Hepatic stellate cell (primary cell): ENCODE measurements at places on chromosomes 2 and 18.
A peak's percentile ranks its signal among the peaks of the same experiment; 100 is the strongest.

DNA sequence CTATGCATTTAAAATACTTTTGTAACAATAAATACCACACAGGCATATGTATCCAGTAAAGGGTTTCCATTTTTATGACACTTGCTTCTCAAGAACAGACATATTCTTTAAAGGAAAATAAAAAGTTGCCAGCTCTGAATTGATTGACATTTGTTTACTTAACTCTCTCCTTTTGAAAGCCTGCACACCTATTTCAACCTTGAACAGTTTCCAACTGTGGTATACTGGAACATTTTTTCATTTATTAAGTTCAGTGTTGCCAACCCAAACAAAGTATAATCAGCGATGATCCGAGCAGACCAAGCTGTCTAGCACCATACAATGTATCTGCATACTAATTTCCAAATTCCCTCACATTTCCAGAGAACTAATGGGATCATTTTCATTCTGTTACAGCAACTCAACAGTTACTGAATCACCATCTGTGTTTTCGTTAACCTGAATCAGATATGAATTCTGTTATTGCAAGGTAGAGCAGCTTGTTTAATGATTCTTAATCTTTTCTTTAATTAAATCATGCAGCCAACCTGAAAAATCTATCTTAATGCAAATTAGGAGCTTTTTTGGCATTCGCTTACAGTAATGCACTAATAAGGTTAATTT is 725.5 kb upstream of the ZEB2 start:
- DNase-seq, result no peak

- no peak for DNase-seq
Measured at GRCh38 chr2:218744615-218745014, 34.0 kb downstream of the TTLL4 start.

DNA sequence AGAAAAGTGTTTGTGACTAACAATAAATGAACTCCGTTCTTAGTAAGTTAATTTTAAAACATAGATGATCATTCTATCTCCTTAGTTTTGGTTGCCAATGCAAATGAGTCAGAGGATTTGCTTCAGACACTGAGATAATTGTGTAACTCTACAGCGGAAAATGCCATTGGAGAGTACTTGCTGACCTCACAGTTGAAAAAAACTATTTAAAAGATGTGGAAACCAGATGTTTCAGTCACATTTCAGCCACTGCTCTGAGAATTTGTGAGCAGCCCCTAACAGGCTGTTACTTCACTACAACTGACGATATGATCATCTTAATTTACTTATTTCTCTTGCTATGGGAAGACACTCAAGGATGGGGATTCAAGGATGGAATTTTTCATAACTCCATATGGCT is at the start of gene TNFAIP6:
Gene TNFAIP6, plus strand, starts transcription at position 234 of the 400 bp plus-strand sequence. Its CDS starts 75 bp downstream, at position 309.
- peak; percentile 72 for DNase-seq

GRCh38 chr2:109376115-109376514 is 237.7 kb downstream of the SEPTIN10 start:
- peak; percentile 38 for DNase-seq

DNA sequence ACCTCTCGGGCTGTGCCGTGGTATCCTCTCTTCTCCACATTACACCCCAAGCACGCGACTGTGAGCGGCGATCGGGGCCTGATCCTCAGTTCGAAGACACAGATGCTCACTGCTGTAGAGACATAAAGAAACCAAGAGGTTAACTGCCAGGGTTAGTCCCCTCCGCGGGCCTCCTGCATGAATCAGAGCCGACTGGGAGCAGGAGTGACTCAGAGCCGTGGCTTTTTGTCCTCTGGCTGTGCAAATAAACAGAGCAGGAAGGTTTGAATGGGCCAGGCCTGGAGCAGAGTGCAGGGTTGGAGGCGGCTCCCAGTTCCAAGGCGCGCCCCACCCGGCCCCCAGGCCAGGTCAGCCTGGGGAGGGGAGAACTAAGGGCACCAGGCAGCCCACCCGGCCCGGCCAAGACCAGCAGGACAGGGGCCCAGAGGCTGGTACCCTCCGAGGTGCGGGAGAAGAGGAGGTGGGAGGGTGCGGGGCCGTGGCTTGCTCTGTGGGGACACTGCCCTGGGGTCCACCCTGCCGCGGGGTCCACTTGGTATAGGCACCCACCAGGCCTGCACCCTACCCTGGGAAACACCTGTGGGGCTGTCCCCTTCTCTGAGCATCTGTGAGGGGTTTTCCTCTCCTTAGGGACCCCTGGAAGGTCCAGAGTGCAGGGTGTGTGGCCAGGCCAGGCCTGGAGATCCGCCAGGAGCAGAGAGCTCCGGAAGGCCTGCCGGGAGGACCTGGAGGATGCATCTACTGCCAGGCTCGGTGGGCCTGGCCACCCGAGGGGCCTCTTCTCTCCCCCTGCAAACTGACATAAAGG is 16.5 kb downstream of the TWIST2 start:
- DNase-seq, result peak; percentile 99

DNA sequence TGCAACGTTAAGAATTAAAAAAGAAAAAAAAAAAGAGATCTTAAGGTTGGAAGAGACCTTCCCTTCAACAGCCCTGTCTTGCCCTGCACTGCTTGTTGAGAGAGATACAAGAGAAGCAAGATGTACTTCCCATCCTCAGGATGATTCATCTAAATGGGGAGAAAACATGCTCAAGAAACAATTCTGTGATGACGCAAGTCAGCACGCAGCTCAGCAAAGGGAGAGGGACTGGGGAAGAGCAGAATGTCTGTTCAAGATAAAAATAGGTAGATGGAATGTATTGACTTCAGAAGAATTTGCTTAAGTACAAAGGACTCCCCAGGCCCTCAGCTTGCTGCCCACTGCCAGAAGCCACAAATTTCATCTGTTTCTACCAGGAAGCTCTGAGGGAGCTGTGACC is 198.2 kb upstream of the SPRED2 start:
- DNase-seq, result peak; percentile 32

DNA sequence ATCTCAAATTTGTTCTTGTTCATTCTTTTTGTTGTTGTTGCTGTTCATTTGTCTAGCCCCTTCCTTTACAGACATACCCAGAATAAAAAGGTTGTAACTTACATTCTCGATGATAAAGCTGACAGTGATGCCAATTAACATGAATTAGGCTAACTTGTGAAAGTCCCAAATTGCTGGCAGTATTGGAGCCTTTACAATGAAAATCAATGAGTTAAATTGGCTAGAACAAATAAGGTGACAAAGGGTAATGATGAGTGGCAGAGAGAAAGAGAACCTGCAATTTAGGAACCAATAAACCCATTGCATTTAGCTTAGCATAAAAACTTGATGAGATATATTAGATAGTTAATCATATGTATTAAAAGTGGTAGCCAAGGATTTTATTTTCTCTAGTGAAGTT is 521.0 kb downstream of the ADCYAP1 start:
- no peak for DNase-seq

- DNase-seq, result no peak
Measured at GRCh38 chr2:85810371-85811179, 56.8 kb downstream of the ATOH8 start.

- peak; percentile 38 for DNase-seq
Measured at GRCh38 chr2:30321466-30321865, 90.1 kb downstream of the LBH start.

GRCh38 chr2:98457045-98457696 is 12.5 kb downstream of the INPP4A start:
- peak; percentile 76 for DNase-seq

- DNase-seq, result no peak
Measured at GRCh38 chr2:150427298-150427697, 60.2 kb downstream of the RND3 start.

- DNase-seq, result no peak
Measured at GRCh38 chr2:66843847-66844246, 408.9 kb downstream of the MEIS1 start.

GRCh38 chr2:8590938-8591337 is 90.9 kb upstream of the ID2 start:
- DNase-seq, result no peak

GRCh38 chr18:7754725-7755181 is 187.6 kb downstream of the PTPRM start:
- DNase-seq, result no peak

DNA sequence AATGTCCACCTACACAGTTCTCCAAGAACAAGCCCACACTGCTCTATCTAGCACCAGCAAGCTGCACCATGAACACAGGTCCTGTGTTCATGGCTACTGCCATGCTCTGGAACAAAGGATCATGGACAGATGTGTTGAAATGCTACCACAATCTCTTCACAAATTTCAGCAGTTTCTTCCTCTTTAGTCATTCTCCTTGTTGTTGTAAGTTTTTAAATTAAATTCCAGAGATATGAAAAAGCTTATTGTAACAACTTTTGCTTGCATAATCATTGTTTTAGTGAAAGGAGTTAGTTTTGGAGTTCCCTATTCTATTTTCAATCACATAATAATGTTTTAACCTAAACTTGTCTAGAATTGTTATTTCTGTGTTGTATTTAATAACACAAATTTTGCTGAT is 17.2 kb upstream of the NAPG start:
- DNase-seq, result no peak

DNA sequence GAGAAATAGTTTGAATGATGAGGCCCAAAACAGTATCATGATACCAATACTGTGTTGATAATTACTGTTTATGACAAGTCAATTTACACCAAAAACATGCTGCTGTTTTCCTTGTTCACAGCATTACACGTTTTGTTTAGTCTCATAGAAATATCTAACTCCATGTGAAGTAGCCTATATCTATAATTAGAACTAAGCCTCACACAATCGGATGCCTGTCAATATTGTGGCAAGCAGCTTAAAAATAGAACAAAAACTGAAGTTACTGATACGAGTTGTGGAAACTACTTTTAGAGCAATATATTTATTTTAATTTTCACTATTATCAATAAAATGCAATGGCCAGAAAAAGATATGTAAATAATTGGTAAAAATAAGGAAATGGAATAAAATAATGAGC is 470.8 kb downstream of the ZEB2 start:
- no peak for DNase-seq

GRCh38 chr18:57846258-57846657 is 43.1 kb upstream of the ATP8B1 start:
- DNase-seq, result peak; percentile 75

GRCh38 chr2:30239308-30239985 is 8.1 kb downstream of the LBH start:
- DNase-seq, result peak; percentile 82

GRCh38 chr2:223459328-223459939 is 142.7 kb downstream of the SCG2 start:
- DNase-seq, result no peak

GRCh38 chr2:236873636-236874035 is 212.1 kb upstream of the COPS8 start:
- no peak for DNase-seq

- no peak for DNase-seq
Measured at GRCh38 chr2:8342407-8342806, 339.4 kb upstream of the ID2 start.

- no peak for DNase-seq
Measured at GRCh38 chr2:56456791-56457190, 273.0 kb downstream of the CCDC85A start.

DNA sequence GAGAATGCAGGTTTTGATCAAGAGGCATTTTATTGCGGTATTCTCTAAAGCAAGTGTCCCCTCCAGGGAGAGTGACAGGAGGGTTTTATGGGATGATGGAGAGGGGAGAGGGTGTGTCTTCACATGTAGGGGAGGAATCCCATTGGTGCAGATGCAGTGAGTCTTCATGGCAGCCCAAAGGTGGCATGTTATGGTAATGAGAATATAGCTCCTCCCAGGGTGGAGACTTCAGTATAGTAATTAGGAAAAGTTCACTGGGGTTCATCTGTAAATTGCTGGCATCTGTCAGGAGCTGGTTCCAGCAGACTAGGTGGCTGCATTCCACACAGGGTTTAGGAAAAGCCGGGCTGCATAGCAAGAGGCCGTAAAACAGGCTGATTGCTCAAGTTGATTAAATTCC is 230.7 kb upstream of the CCDC68 start:
- DNase-seq, result no peak

DNA sequence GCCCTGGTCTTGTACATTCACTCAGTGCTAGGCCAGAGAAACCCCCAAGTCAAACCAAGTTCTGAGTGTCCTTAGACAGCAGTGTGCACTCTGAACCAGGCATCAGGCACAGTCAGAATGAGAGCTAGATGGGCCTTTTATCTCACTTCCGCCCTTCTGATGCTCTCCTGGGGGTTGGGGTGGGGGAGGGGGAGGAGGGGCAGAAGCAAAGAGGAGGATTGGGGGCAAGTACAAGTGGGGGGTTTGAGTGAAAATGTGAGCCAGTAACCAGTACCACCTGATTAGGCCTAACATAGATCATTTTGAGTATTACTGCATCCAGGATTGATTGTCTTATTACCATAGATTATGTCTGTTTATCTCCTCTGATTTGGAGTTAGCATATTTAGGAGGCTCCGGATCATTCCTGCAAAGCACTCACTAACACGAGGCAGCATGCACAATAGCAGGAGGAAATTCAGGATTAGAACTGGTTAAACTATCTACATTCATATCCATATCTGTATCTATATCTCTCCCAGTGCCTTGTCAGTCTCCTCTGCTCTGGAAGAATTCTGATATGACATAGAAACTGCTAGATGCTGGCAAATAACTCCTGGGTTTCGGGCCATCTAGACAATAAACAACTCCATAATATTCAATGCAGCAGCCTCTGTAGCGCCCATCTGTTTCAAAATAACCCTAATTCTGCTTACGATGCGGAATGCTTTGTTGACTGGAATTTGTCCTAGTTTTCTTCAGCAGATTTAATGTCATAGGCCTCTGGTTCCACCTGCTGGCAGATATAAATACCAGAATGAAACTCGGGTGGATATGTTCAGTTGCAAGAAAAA is 149.1 kb downstream of the RHBDD1 start:
- peak; percentile 52 for DNase-seq

GRCh38 chr18:21115519-21116411 is 4.2 kb upstream of the ROCK1 start:
- DNase-seq, result peak; percentile 37

DNA sequence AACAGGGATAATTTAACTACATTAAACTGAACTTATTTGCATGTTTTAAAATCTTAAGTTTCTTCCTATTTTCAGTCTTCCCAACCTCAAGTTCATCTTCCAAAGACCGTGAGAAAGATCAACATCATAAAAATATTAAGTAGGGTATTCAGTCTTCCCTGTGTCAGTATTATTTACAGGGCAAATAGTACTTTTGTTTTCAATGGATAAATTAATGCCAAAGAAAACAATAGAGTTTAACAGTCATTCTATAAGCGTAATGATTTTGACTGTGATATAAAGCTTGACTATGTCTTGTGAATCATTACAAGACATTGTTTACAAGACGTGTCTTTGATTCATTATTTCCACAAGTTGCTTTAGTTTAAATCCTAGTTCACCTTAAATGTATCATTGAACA is 48.0 kb upstream of the NRXN1 start:
- no peak for DNase-seq

DNA sequence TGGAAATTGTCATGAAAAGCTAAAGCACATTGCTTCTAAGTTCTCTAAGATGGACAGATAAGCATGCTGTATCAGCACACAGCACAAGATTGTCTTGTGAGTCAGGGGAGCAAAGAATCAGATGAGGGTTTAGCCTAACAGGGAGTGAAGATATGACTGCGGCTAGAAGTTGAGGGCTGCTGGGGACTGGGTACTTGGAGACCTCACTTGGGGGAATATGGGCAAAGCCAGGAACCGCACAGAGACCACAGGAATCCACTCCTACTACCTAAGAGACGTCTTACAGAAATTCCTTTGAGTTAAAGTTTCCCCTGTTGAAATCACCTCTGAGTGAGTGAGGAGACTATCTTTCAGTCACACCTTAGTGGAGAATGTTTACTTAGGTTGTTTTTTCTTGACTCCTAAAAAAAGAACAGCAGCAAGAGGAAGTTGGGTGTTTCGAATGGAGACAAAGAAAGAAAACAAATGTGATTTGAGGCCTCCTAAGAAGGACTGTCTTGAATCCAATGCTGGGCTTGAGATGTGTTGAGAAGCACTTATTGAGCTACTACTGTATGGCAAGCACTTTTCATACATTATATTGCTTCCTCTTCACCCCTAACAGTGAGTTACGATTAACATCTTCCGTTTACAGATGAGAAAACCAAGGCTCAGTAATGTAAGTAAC is 100.7 kb downstream of the ANKRD44 start:
- no peak for DNase-seq
